ENCODE measurements at places on chromosomes 4 and X.

DNA sequence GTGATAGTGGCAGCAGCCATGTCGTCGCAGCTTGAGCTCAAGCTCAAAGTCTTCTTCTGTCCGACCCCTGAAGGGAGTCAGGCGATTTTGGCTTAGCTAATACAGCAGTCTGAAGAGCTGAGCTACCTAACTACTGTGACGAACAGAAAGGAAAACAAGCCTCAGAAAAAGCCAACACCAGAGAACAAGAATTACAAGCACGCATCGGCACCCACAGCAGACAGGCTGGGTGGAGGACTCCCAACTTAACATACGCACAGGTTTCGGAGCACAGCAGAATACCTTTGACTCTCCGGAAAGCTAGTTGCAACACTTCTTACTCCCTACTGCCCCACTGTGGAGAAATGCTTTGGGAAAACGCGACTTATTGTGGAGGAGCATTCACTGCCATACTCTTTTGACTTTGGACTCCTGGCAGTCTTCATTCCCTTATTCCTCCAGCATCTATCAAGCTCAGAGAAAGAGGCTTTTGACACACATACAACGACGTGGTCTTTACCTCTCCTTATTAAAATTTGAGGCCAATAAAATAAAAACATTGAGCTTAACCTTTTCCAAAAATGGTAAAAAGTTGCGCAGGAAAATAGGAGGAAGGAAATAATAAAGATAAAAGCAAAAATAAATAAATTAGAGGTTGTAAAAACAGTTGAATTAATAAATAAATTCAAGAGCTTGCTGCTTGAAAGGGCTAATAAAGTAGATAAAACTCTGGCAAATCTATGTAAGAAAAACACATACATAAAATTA lies 41.3 kb upstream of the GPC3 start:
- DNase-seq, result no peak

DNA sequence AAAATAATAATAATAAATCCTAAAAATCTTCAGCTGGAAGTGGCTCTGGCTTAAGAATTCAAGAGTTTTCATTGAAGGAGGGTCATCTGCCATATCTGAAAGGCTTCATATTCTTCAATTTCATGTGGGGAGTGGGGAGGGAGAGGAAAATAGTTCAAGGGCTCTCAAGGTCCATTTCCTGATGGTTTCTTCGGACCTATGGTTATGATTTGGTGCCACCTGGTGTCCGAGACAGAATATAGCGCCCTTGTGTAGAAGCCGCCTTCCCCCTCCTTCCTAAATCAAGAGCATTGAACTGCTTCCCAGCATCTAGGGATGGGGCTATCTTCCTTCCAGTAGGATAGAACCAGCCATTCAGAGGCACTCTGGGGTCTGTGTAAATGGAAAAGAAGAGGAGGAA lies 34.3 kb downstream of the NLGN3 start:
- DNase-seq, result no peak

DNA sequence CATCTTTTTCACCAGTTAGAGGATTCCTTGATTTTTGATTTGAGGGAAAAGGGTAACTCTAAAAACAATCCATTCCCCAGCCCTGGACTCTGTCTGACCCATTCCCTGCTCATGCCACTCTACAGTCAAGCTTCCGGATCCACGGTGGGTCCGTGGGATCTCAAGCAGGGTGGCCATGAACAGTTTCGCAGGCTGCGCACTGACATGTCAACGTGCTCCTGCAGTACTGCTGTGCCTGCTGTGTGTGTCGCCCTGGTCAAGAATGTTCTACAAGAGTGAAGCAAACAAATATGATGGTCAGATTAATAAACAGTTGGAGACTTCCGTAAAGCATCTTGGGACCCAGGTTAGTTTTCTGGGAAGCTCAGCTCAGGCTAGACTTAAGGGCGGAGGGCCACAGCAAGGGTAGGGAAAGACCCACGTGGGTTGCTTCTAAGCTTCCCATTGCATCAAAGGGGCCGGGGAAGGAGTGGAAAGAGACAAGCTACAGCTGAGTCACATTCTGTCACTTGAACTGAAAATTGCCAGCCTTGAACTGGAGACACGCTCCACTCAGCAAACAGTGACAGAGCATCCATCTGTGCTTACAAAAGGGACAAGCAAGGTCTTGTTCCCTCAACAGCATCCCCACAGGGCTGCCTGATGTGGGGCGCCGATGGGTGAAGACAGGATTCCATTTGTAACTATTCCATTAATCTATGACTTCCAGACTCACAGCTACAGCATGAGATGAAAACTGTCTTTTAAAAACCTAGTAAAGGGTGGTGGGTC lies 81.8 kb downstream of the MTMR1 start:
- no peak for DNase-seq

DNA sequence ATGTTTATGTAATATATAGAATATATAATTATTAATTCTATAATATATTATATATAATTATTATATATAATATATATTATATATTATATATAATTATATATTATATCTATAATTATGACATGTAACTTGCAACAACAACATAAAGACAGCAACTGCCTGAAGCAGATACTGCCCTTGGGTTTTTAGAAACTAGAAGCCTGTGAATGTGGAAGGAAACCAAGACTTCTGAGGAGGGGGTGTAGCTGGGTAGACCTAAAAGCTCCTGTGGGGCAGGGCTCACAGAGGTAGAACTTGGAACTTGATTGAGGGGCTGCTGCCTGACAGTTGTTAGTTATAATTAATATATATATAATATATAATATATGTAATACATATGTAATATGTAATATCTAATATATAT lies 167.2 kb upstream of the SLIT2 start:
- DNase-seq, result no peak

GRCh38 chr4:39036172-39036571 lies 4.0 kb upstream of the TMEM156 start:
- no peak for DNase-seq

GRCh38 chr4:72864898-72865297 lies 204.6 kb downstream of the COX18 start:
- DNase-seq, result no peak

DNA sequence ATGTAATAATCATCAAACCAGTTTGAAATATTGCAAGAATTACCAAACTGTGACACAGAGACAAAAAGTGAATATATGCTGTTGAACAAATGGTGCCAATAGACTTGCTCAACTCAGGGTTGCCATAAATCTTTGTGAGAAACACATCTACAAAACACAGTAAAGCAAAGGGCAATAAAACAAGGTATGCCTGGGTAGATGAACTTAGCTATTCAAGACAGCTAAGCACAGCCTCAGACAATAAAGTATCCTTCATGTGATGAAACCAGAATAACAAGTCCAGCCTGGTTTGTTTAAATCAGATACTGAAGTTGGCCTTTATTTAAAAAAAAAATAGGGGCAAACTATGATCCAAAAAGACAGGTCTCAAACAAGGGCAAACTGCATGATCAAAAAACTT lies 19.2 kb downstream of the LAMTOR3 start:
- DNase-seq, result no peak

DNA sequence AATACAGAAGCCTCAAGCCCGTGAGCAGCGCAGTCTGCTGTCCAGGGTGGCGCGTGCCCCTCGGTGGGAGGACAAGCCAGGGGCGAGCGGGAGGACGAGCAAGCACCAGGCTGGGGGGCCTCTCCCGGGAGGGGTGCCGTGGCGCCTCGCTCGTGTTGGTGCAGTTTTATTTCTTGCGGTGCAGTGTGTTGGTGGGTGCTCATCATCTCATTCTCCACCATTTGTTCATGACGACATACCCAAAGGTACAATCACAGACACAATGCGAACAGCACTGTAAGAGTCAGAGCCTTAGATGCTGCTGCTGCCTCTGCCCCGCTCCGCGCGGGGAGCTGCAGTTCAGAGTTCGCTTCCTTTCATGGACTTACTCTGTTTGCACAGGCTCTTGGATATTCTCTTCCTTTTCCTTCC lies 30.3 kb downstream of the RGS12 start:
- no peak for DNase-seq

DNA sequence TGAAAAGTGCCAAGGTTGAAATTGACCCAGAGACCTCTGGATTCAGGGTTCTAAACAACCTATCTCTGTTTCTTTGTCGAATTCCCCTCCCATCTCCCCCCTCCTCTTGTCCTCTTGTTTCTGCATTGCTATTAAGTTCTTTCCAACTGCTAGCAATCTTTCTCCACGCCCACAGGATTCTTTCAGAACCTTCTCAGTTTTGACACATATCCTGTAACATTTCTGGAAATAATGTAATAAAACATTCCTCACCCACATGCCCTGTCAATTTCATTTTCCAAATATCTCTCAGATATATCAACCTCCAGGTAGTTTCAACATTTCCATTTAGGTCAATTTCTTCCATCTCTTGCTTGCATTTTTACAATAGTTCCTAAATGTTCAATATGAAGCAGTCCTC lies 1105.9 kb downstream of the ARAP2 start:
- no peak for DNase-seq

- DNase-seq, result no peak
Measured at GRCh38 chr4:124306352-124306751, 406.2 kb downstream of the ANKRD50 start.

DNA sequence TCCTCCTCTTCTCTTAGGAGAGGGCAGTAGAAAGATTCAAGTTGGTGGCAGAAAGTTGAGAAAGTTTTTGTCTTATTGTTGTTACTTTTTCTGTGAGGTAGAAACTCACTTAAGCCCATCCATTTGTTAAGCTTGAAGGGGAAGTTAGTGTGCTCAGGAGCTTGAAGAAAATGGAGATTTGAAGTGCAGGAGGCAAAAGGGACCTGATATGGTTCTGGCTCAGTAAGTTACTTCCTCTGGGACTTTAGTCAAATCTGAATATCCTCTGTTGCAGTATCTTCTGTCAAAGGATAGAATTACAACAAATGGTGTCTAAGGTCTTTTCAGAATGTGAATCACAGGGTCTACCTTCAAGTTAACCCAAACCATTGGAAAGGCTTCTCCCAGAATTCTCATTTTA lies 46.2 kb downstream of the CXCL13 start:
- no peak for DNase-seq

GRCh38 chrX:1185561-1185960 lies 26.9 kb downstream of the CRLF2 start:
- DNase-seq, result no peak

DNA sequence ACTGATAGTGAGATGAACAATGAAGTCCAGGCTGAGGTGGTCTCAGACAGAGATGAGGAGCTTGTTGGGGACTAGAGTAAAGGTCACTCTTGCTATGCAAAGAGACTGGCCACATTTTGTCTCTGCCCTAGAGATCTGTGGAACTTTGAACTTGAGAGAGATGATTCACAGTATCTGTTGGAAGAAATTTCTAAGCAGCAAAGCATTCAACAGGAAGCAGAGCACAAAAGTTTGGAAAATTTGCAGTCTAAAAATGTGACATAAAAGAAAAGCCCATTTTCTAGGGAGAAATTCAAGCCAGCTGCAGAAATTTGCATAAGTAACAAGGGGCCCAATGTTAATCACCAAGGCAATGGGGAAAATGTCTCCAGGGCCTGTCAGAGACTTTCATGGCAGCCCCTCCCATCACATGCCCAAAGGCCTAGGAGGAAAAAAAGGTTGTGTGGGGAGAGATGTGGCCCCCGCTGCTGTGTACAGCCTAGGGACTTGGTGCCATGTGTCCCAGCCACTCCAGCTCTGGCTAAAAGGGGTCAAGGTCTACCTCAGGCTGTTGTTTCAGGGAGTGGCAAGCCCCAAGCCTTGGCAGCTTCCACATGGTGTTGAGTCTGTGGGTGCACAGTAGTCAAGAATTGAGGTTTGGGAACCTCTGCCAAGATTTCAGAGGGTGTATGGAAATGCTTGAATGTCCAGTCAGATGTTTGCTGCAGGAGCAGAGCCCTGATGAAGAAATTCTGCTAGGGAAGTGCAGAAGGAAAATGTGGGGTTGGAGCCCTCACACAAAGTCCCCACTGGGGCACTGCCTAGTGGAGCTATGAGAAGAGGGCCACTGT lies 262.8 kb downstream of the DKK2 start:
- DNase-seq, result no peak

DNA sequence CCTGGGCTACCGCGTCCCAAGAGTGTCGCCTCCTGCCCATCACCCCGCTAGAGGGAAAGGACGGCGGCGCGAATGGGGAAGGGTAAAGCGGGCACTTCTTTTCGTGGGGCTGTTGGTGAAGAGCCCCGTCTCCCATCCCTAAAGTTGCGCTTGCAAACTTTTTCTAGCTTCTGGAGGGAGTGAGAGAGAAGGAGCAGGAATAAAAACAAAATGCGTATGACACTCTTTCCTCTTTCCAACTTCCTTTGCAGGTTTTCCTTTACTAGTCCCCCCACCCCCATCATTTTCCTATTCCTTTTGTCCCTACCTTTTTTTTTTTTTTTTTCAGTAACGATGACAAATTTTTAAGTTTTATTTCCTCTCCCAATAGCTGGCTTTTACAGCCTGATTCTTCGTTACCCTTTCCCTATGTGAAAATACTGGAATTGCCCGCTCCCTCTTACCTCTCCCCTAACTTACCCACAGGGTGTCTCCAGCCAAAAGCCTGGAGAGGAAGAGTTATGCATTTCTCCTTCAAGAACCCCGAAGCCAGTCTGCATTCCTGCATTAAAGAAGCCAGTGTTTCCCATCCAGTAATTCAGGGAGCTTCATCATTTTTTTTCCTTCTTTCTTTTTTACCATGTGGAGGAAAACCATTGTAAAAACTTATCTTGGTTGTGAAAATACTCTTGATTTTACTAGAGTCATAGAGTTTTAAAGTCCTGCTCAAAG lies 613 bp upstream of the ARSJ start:
- no peak for DNase-seq

DNA sequence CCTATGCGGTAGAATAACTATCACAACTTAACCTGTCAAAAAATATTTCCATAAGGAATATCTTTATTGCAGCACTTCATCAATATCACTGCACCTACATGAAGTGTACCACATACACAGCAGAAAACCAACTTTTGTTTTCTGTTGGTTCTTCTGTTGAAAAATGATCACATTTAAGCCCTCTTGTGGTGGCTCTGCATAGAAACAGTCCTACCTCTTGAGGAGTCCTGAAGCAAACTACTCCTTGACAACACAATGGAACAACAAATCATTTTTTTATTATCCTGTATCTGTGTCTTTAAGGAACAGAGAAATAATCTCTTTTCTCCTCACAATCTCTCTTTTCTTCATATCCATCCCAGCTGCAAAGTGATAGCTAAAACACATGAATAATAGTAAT lies 39.8 kb upstream of the ATOH1 start:
- no peak for DNase-seq

DNA sequence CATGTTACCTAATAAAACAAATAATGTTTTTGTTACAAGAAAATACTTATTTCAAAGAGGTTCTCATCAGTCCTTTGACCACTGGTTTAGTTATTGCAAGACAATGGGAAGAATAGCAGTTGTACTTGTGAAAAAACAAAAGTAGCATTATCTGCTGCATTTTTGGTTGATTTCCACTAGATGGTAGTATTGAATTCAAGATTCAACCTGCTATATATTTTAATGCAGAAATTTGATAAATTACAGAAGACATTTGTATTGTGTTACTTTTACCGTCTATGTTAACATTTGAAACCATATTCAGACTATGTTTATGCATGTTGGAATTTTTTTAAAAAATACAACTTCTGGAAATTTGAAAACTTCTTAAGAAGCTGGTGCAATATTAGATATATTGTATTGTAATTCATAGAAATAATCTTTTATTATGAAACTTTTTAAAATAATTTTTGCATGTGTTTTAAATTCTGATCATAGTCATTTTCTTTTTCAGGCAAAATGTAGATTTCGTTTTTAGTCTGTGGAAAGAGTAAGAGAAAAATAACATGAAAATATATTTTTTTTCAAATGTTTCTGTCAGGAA lies 56.4 kb downstream of the SPCS3 start:
- no peak for DNase-seq

- no peak for DNase-seq
Measured at GRCh38 chrX:39112143-39112542, 310.9 kb downstream of the MID1IP1 start.

- no peak for DNase-seq
Measured at GRCh38 chr4:139753686-139754085, 88.1 kb downstream of the MGST2 start.
